SJCRH30 (cell line): ENCODE measurements at places on chromosomes 1 and 21.

DNA sequence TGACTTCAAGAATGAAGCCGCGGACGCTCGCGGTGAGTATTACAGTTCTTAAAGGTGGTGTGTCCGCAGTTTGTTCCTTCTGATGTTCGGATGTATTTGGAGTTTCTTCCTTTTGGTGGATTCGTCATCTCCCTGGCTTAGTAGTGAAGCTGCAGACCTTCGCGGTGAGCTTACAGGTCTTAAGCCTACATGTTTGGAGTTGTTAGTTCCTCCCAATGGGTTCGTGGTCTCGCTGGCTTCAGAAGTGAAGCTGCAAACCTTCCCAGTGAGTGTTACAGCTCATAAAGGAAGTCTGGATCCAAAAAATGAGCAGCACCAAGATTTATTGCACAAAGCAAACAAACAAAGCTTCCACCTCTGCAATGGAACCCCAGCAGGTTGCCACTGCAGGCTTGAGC lies 14.7 kb downstream of the LDLRAD1 start:
- DNase-seq = no peak

DNA sequence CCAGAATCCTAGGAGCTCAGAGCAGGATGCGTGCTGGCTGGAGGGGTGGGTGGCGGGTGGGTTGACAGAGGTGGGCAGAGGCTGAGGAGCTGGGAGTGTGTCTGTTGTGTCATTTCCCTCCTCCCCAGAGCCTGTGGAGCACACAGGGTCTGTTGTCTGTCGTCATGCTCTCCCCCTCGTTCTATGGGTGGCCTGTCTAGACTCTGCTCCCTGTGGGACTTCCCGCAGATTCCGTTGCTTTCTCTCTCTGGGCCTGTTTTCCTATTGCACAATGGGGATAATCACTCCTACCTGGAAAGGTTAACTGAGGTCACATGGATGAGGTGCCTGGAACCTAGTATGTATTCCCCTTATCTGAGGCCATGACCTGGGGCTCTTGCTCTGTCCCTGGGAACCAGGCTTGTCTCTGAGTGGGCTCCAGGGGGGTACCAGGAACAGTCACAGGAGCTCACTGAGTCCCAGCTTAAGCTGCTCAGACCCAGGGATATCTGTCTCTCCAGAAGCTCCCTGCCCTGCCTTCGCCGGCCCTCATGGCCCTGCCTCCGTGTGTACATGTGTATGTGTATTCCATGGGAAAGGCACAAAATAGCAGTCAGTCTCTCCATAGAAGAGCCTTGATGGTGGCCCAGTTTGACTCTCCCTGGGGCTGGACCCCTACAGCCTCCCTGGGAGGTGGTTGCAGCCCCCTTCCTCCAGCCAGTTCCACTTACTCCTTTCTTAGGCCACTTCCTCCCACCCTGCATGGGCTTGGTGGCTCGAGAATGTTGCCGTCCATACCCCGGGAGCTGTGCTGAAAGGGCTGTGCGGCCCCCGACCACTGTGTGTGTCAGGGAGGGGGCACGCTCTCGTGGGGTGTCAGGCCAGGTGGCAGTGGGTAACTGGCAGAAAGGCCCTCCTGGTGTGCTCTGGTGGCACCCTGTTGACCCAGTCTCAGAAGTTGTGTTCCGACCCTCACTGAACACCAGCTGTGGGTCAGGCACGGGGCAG lies 17.9 kb downstream of the PTPRF start:
- no peak for DNase-seq

DNA sequence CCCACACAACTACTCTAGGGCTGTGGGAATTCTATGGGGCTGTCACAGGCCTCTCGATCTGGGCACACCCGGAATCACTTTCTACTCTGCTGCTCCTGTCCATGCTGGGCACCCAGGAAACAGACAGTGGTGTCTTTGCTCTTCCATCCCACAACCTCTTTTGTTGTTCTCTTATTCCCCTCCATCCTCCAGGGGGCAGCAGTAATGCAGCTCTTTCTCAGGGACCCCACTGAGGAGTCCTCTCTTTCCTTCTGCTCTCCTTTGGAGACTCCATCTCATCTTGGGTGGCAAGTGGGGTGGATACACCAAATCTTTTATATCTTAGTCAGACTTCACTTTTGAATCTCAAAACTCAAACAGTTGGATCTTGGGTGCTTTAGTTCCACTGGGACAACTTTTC lies 206.3 kb downstream of the HS2ST1 start:
- peak; percentile 61 for DNase-seq

- peak; percentile 51 for DNase-seq
These were observed 3.8 kb downstream of the RNF186 start for GRCh38 chr1:19811206-19811851.

GRCh38 chr1:247487057-247487456 lies 29.2 kb upstream of the OR2B11 start:
- DNase-seq = peak; percentile 27

DNA sequence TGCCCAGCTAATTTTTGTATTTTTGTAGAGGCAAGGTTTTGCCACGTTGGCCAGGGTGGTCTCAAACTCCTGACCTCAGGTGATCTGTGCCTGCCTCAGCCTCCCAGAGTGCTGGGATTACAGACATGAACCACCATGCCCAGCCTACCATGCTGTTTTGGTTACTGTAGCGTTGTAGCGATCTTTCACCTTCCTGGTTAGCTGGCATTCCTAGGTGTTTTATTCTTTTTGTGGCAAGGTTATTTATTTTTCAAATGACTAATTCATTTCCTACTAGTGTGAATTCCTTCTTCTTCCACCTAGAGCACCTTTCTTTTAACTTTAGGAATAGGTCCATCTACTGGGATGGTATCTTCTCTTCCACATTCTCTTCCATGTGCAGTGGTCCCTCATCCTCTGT lies 29.3 kb downstream of the TMEM200B start:
- no peak for DNase-seq

DNA sequence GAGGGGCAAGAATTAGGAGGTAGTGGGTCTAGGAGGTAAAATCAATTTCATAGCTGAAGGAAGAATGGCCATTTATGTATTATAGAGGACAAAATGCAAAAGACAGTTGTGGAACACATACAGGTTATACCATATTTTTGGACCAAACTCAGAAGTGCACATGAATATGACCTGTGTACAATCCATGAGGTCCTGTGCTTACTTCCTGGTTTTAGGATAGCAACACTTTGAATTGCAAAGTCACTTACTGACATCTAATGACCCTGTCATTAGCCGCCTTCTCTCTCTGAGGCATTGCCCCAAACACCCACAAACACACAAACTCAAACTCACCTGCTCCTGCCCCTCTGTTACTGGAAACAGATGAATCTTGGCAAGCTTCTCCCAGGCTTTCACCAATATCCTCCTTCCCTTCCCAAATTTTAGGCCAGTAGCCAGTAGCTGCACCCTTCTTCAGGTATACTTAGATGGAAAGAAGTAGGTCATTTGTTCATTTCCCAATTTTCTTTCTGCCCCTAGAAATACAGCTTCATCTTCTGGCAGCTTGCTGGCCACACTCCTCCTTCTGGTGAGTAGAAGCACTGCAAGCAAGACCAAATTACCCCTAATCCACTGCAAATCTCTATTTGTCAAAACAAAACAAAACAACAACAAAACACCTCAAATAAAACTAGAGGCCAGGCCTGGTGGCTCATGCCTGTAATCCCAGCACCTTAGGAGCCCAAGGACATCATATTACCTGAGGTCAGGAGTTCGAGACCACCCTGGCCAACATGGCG lies 13.7 kb upstream of the RPL5 start:
- no peak for DNase-seq

- no peak for DNase-seq
These were observed 42.8 kb upstream of the CASZ1 start for GRCh38 chr1:10839188-10839770.

GRCh38 chr21:45166931-45167330 lies 92.6 kb downstream of the ADARB1 start:
- no peak for DNase-seq

DNA sequence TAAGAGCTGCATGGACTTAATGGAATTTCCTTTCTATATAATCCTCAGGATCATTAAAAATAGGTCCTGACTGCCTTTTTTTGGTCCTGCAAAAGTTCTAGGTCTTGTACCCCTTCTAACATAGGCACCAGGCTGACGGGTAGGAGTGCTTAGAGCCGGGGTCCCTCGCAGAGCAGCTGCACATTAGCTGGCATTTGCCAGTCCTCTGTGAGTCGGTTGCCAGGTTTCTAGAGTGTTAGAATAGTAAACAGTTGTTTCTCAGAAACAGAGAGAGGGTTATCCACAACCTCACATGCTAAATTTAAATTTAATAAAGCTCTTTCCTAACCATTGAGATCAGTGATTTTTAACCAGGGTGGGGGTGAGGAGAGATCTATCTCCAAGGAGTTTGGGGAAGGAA lies 35.4 kb upstream of the HEATR1 start:
- DNase-seq = no peak

DNA sequence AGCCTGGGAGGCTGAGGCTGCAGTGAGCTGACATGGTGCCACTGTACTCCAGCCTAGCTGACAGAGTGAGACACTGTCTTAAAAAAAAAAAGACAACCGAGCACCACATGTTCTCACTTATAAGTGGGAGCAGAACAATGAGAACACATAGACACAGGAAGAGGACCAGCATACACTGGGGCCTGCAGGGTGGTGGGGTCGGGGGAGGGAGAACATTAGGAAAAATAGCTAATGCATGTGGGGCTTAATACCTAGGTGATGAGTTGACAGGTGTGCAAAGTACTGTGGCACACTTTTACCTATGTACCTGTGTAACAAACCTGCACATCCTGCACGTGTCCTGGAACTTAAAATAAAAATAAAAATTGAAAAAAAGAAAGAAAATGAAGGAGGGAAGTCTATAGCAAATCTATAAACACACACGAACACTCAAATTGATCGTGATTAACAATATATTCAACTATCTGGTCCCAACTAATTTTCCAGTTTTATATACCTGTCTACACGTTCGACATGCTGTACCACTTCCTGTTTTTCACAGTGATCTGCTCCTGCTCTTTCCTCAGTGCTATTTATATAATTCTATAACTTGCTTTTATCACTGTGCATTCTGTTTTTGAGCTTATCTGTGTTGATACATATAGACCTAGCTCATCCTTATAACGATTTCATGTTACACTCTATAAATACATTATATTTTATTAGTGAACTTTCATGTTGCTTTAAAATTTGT lies 27.2 kb downstream of the AK5 start:
- DNase-seq = no peak

DNA sequence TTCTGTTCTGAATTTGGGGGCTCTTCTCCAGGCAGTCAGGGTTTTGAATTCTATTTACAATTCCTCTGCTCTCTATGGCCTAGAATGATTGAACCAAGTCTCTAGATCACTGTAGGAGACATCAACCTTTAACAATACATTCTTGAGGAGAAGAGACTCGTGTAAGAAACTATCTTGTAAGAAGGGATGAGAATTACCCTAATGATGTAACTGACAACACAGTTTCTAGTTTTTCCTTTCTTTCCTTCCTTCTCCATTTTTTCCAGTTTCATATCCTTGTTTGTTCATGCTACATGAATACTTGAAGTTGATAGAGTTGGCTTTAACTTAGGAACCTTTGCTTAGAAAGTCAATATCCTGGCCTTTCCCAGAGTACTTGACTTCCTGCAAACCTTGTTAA lies 1.3 kb upstream of the ATP1A1 start:
- DNase-seq = no peak

DNA sequence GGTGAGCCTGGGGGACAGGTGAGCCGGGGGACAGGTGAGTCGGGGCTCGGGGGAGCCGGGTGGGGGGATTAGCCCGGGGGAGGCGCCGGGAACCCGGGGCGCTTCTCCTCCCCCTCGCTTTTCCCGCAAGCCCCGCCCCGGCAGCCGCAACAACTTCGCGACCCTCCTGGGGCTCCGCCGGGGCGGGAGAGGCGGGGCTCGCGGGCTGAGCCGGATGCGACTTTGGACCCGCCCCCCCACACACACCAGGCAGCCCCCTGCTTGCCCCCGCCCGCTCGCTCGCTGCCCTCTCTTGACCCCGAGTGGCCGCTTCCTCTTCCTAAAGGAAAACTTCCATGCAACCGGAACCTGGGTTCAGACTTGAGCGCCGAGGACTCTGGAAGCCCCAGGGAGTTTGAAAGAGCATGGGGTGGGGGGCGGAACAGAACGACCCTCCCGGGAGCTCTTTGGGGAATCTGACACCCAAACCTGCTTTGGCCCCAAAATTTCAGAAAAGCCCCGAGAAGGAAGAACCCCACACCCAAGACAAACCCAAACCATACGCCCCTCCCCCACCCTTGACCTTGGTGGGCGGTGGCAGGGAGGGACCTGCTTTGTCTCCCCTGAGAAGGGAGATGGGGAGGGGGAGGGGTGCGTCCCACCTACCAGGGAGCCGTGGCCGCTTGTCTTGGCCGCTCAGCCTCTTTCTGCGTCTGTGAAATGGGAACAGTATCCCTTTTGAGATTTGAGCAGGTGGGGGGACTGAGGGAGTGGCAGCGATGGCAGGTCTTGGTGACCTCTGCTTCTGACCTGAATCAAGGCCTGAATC lies 550 bp downstream of the ARHGEF16 start:
- DNase-seq = no peak

GRCh38 chr1:13892198-13892597 lies 192.2 kb downstream of the PRDM2 start:
- no peak for DNase-seq

GRCh38 chr1:178538192-178538916 lies 25.4 kb downstream of the TEX35 start:
- DNase-seq = peak; percentile 39

- no peak for DNase-seq
These were observed 4.3 kb upstream of the CELA2A start for GRCh38 chr1:15452216-15452615.

GRCh38 chr1:50060279-50060678 lies 36.5 kb upstream of the AGBL4 start:
- DNase-seq = no peak

DNA sequence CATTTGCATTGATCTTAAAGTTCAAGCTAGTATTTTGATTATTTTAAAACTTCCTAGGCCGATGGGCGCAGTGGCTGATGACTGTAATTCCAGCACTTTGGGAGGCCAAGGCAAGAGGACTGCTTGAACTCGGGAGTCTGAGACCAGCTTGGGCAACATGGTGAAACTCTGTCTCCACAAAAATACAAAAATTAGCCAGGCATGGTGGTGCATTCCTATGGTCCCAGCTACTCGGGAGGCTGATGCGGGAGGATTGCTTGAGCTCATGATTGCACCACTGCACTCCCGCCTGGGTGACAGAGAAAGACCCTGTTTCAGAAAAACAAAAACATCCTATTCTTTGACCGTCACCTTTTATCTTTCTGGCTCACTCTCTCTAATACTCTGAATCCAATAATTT lies 30.0 kb downstream of the MFSD2A start:
- no peak for DNase-seq

DNA sequence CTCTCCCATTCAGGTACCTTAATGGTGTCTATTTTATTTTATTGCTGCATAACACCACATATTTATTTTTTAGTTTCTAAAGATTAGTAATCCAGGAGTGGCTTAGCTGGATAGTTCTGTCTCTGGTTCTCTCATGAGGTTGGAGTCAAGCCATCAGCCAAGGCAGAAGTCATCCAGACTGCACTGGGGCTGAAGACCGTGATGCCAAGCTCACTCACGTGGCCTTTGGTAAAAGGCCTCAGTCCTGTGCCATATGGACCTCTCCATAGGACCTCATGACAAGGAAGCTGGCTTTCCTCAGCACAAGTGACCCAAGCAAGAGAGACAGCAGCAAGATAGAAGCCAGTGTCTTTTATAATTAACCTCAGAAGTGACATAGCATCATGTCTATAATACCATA lies 23.0 kb upstream of the DDR2 start:
- no peak for DNase-seq

GRCh38 chr1:34262921-34263320 lies 86.2 kb downstream of the C1orf94 start:
- no peak for DNase-seq

GRCh38 chr1:43309405-43310025 lies 8.7 kb downstream of the TIE1 start:
- DNase-seq = no peak

- no peak for DNase-seq
These were observed 44.9 kb upstream of the EPHA8 start for GRCh38 chr1:22518379-22518778.
